ENCODE measurements at places on chromosomes 3 and 15. TPM values are rescaled to one million over a fixed set of nuclear protein-coding genes. Genes with fewer than 3 reads are reported as not detected.

The DNAH1 gene
- total RNA-seq: 9.4 TPM

The EFCC1 gene
- total RNA-seq: 0.20 TPM

The P2RY14 gene
- total RNA-seq: 0.69 TPM

The RBPMS2 gene
- total RNA-seq: not detected

- DNase-seq: no peak
Measured at GRCh38 chr3:119636249-119636648, 24.1 kb downstream of the POPDC2 start.

GRCh38 chr15:79615754-79616153 is 183.6 kb downstream of the MINAR1 start:
- no peak for DNase-seq

DNA sequence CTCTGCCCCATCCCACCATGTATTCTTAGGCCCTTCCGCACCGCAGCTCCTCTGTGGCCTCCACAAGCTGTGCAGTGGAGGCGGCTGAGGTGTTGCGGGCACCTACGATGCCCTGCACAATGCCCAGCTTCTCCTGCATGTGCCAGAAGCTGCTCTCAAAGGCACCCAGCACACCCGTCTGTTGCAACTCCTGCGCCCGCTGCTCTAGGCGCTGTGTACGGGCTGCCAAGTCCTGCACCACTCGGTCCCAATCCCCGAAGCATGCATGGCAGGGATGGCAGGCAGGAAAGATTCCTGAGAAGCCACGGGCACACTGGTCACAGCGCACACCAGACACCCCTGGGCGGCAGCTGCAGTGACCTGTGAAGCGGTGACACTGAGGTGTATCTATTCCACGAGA is 3.1 kb upstream of the USP19 start:
- DNase-seq: no peak

DNA sequence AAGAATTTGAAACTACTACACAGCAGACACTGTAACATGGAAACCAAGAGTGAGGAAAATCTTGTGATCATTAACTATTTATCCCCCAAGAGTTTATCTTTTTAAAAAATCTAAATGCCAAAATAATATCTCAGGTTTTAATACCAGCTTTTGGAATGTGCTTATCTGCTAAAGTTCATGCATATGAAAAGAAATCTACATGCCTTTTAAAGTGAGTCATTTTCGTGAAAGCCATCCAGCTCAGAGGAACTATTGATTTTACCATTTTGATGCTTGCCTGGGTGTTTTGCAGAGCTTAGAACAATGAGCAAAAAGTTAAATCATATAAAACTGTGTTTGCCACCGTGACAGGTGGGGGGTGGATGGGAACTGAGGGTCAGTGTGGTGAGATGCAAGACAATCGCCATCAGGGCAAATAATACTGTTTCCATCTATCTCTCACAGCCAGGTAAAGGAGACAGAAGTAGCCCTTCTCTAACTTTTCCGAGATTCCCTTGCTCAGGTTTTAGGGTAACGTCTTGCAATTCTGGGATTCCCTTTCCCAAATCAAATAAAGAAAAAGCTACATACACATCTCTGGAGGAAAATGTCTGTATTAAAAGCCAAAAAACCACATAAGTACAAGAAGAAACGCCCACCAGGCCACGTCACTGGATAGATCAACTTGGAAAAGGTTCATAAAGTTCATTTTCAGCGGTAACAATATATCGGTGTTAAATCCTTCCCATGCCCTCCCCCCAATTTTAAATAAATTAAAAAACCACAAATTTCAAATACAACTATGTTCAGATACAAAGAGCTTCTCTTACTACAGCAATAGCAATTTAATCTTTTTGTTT is 2.0 kb downstream of the TMEM158 start:
- DNase-seq: peak; percentile 17

Data from activated naive CD4-positive, alpha-beta T cell treated with anti-CD3 and anti-CD28 coated beads for 36 hours (primary cell).